Stimulated activated CD8-positive, alpha-beta memory T cell treated with anti-CD3 and anti-CD28 coated beads, Interleukin-15, amount 100 ng/mL, for 24 hours (primary cell): ENCODE measurements at places on chromosomes 5 and 9.

GRCh38 chr9:928363-929042 lies 48.0 kb upstream of the DMRT3 start:
- no peak for DNase-seq

DNA sequence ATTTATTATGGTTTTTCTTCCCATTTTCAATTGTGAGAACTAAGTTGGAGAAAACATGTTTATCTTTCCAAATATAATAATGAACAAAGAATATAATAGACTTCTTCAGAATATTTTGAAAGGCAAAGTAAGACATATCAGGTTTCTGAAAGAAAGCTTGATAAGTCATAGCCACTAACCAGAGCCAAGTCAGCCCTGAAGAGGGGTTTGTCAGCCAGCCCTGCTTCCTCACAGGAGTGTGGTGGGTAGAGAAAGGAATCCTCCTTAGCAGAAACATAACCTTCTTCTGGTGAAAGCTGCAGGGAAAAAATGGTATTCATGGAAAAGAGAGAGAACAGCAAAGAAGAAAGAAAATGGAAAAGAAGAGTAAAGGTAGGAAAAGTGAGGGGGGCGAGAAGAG lies 93.4 kb downstream of the MPDZ start:
- DNase-seq = no peak

DNA sequence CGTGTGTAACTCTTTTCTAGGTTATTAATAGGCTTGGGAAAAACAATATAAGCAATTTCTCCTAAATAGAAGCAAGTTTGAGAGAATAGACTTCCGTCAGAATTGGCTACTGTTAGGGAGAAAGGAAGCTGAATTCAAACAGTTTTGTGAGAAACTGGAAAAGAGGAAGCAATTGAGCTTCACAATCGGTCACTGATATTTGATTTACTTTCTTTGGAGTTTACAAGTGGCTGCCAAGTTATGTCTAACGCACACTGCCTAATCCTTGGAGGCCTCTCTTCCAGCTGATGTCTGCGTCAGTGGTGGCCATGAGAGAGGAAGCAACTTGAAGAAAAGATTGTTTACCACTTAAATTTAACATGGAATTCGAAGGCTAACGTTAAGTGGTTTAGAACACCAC lies 319.5 kb downstream of the ADGRV1 start:
- DNase-seq = no peak

DNA sequence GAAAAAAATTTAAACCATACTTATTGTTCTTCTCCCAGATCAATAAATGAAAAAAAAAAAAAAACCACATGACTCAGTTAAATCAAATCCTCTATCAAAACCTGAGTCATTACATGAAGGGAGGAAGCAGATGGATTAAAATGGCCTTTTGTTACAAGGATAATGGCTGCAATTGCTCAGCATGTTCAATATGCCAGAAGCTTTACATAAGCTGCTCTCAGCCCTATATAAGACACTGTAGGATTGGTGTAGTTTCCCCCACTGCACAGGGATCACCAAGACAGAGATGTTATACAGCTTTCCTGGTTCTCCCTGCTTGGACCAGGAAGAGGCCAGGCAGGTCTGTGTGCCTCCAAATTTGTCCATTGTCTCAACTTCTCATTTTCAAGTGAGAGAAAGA lies 101.6 kb upstream of the MAP1B start:
- DNase-seq = no peak

DNA sequence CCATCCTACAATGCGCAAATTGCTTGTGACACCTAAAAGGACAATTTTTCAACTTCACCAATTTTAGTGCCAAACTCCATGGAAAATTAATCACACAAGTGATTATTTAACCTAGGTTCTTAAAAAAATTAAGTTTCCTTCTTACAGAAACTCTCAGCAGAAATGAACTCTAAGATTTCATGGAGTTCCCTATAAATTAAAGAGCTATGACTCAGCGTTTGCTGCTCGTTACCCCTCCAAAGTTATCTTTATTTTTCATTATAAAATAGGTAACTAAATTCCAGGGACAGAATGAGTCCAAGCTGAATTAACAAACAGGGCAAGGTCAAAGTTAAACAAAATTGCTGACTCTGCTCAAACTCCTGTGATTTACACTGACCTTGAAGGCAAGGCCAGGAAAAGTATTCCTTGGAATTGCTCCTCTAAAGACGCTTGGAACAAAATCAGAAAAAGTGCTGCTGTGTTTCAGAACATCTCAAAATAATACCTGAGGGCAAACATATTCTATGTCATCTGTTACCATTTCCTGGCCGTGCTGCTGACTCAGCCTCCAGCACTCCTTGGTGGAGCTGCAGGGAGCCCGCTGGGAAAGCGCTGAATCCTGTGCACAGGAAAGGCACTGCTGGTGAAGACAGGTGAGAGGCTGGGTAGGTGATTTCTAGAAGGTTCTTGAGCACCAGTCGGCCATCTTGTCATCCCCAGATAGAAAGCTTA lies 2.5 kb upstream of the CMBL start:
- DNase-seq = no peak

DNA sequence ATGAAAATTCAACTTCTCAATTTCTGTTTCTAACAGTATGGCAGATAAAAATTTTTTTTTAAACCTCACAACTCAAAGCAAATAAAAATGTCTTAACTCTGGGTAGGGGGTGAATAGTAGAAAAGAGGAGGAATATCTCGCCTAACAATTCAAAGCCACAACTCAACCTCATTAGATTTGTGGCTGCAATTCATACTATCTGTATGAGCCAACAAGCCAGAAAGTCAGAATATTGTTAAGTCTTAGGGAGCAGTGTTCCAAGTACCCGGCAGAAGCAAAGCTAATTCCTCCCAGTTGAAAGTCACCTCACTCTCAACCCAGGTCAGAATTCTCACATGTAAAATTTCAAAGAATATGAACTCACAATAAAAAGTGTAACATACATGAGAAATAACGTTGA lies 15.0 kb downstream of the PJA2 start:
- no peak for DNase-seq

DNA sequence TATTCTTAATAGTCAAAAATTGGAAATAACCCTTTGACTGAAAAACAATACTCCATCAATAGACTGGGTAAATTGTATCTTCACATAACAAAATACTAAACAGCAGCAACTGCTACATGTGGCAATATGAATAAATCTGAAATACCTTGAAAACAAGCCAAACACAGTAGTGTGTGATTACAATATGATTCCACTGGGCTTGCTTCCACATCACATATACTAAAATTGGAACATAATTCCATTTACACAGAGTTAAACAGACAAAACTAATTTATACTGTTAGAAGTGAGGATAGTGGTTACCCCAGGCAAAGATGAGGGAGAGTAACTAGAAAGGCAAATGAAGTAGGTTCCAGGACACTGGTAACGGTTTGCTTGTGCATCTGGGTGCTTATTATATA lies 20.4 kb downstream of the FNIP1 start:
- no peak for DNase-seq

DNA sequence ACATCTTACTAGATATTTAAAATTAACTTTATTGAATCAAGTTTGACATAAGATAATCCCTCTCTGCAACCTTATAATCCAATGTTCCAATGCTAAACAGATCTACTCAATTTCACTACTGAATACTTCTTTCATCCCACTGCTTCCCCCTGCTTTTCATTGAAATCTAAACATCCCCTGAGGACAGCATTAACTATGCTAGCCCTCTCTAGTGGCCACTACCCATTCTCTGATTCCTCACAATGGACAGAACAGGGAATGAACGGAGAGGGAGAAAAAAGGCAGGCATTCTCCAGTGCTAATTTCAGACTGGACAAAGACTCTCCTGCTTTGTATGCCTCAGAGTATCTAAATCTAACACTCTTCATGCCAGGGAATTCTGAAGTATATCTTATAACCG lies 54.3 kb upstream of the RGS7BP start:
- DNase-seq = no peak

- DNase-seq = no peak
Measured at GRCh38 chr5:32059761-32060530, 114.2 kb downstream of the GOLPH3 start.

- DNase-seq = no peak
Measured at GRCh38 chr9:110922145-110922544, 116.1 kb downstream of the LPAR1 start.

DNA sequence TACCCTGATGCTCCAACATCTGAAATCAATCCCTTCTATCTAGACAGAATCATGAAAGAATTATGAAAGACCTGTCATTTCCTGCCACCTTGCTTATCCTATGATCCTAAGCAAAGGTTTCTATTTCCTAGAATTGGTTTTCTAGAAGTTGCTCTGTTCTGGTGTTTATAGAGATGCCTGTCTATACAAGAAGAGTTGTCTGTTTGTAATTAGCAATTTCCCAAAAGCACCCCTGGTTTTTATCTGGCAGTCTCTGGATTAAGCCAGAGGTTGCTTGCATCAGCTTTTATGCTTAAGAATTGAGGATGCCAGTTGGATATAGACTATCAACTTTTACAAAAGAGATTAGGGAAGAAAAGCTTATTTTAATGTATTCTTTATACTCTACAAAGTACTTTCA lies 133.0 kb upstream of the EFNA5 start:
- no peak for DNase-seq

GRCh38 chr9:114442022-114442421 lies 54.2 kb upstream of the AKNA start:
- DNase-seq = no peak

- no peak for DNase-seq
Measured at GRCh38 chr5:116507051-116507537, 67.5 kb downstream of the SEMA6A start.

GRCh38 chr5:135323701-135324132 lies 75.3 kb downstream of the MACROH2A1 start:
- no peak for DNase-seq

- DNase-seq = no peak
Measured at GRCh38 chr5:1255081-1255561, 29.9 kb downstream of the SLC6A18 start.

DNA sequence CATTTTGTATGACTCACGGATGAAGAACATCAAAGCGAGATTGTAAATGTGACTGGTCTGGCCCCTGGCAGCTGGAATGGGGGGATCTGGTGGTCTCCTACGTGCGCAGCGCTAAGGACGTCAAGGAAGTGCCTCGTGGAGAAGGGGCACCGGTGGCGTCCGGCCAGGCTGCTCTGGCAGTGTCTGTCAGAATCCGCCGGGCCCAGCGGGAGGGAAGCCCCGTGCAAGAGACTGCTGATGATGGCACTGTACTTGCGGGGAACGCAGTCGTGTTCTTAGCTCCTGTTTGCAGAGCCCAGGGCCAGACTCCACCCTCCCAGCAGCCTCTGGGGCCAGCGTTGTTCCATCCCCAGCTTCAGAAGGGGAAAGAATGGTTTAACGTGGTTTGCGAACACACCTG lies 75.5 kb downstream of the COL5A1 start:
- no peak for DNase-seq

DNA sequence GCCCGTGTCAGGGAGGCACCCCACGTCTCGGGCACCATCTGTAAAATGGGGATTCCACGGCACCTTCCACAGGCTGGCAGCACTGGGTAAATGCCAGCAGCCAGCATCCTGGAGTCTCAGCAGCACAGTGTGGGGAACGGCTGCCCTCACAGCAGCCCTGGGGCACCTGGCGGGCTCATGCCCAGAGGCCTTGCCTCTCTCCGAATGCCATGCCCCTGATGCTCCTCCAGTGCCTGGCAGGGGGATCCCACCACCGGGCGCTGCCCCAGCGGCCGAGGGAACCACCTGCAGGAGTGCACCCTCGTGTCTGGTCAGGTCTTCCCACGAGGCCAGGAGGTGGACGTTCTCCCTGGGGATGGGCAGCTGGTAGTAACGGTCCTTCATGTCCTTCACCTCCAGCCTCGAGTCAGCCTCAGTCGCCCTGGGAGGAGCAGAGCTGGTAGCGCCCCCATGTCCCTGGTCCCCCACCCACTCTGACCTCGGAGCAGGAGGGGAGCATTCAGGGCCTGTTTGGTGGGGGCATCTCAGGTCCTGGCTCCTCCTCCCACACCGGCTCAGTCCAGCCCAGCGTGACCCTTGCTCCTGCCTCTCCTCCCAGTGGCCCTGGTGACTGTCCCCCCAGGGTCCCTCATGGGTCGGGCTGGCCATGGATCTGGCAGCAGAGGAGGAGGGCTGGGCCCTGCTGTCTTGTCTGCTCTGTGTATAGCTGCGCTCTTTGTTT lies 49.9 kb upstream of the NRARP start:
- DNase-seq = no peak
